ENCODE measurements at places on chromosomes 2 and 18. TPM values are rescaled to one million over a fixed set of nuclear protein-coding genes. Genes with fewer than 3 reads are reported as not detected.

The ERMN gene
- 0.36 TPM for total RNA-seq

- H3K27ac ChIP-seq, result no peak overlapping the region
- H3K4me3 ChIP-seq, result no peak overlapping the region
- no peak for DNase-seq
- no peaks in the 10 kb centered on the region for H3K27me3 ChIP-seq
- H3K36me3 ChIP-seq, result no peaks in the 10 kb centered on the region
These were observed 127.8 kb downstream of the TRIB2 start for GRCh38 chr2:12844511-12844910.

DNA sequence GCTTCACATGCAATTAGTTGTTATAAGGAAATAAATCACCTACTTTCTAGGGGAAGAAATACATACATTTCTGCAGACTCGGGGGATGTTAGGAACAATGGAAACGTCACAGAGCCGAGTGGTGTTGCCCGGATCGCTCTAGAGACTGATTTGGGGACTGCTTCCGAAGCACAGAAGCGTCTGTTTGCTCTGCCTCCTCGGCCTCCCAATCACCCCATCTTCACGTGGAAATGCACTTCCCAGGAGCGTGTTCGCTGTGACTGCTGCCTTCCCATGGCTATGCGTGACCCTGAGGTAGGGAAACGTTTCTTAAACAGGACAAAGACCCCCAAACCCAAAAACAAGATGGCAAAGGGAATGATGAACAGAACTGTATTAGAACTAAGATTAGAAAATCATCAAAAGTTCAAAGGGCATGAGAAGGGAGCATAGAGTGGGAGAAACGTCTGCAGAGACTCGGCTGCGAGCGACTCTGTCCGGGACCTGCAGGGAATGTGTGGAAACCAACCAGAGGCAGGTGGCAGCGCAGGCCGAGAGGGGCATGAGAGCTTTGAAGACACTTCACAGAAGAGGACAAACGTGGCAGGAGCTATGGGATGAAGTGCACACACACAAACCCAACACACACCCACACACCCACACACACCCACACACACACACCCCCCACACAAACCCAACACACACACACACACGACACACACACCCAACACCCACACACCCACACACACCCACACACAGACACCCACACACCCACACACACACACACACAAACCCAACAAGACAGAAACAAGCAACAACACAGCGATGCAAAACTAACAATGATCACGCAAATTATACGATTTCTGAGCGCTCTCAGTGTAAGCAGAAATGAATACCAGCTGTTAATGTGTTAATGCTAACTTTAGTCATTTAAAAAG, 41.3 kb downstream of the RTP5 start:
- no peak overlapping the region for H3K4me3 ChIP-seq

- no peaks in the 10 kb centered on the region for H3K36me3 ChIP-seq
- no peaks in the 10 kb centered on the region for H3K27me3 ChIP-seq
- no peak for DNase-seq
- H3K4me3 ChIP-seq, result no peak overlapping the region
These were observed 215.2 kb upstream of the CRIM1 start for GRCh38 chr2:36140391-36140790.

DNA sequence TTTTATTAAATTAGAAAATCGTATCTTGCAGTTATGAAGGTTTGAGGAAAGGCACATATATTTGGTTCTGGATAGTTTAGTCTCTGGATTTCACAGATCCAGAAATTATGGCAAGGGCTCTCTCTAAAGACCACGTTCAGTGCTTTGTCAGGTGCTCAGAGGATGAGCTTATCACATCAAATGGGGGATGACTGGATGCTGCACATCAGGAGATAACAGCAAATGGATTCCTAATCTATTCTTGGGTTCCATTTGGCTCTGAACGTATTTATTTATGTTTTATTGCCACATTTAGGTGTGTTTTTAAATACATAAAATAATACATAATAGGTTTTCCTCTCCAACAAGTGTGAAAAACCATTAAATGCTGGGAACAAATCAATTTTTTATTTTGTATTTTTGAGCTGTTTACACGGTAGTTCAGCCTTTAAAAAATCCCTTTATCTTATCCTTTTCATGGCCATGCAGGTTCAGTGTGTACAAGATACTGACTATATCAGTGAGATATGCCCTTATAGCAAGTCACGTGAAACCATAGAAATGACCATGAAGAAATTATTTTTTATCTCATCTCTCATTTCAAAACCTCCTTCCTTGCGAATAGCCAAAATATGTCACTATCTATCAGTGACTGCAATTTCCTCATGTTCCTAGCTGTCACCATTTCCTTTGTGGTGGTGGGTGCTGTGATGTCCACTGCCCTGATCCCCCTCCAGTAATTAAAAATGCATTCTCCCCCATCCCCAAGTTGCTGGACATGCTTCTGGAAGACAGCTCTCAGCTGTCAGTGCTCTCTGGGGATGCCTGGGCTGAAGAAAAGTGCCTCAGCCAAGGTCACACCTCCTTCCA, 25.9 kb upstream of the CXCR4 start:
- H3K27me3 ChIP-seq, result no peaks in the 10 kb centered on the region
- DNase-seq, result no peak
- H3K27ac ChIP-seq, result no peak overlapping the region
- no peak overlapping the region for H3K4me3 ChIP-seq
- no peaks in the 10 kb centered on the region for H3K4me1 ChIP-seq

DNA sequence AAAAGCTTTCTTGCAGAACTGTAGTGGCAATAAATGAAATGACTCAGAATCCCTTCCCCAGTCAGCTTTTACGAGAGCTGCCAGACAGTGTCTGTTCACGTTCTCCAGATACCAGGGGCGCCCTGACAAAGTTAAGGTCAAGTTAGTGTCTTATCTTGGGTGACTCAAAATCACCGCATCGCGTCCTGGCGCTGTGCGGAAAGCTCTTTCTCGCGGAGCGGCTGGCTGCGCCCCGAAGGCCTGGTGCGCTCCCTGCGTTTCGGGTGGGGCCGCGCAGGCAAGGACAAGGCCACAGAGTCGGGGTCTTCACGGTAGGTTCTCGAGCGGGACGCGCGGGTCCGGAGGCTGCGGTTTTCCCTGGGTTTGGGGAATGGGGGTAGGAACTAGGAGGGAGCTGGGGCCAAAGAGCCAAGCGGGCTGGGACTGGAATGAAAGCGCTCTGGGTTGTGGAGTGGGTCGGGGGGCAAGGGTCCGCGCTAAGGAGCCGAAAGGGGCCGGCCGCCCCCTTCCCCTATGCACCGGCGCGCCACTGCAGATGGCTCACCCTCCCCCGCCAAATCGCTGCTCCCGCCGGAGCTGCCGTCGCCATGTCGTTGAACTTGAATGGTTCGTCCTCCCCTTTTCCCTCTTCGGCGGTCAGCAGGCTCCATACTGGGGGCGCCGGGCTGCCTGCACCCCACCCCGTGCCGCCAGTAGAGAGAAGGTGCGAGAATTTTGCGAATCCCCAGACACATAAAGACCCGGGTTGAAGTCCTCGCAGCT, 2.6 kb upstream of the HOXD11 start:
- H3K4me3 ChIP-seq, result no peak overlapping the region
- H3K36me3 ChIP-seq, result no peaks in the 10 kb centered on the region
- no peak overlapping the region for H3K27ac ChIP-seq
- peaks cover 21% of the 10 kb centered on the region for H3K4me1 ChIP-seq
- peaks cover 60% of the 10 kb centered on the region for H3K27me3 ChIP-seq

GRCh38 chr18:75287700-75288099, 77.1 kb downstream of the TSHZ1 start:
- peaks cover 55% of the 10 kb centered on the region for H3K36me3 ChIP-seq
- no peak overlapping the region for H3K4me3 ChIP-seq
- peaks cover 11% of the 10 kb centered on the region for H3K27me3 ChIP-seq

Data from endothelial cell (in vitro differentiated cells).